ENCODE measurements at places on chromosomes 1 and 21.

- DNase-seq, result peak; percentile 91
Observed at GRCh38 chr1:15027515-15027986, 126.0 kb upstream of the TMEM51 start.

DNA sequence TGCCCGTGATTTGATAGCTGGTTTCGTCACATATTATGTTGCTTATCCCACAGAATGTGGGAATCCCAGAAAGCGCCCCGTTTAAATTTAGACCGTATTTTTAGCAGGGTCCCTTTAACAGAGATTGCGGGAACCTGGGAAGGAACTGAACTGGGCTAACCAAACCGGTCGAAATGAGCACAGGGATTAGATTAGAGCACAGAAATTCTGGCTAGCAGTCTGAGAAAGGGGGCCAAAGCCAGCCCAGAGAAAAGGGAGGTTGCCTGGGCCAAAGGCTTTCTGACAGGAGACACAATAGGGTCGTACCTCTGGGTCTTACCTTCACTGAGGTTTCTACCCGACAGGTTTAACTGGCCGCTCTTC, 327 bp downstream of the LRRC40 start:
- no peak for DNase-seq

- no peak for DNase-seq
Observed at GRCh38 chr1:181669246-181669645, 185.9 kb downstream of the CACNA1E start.

DNA sequence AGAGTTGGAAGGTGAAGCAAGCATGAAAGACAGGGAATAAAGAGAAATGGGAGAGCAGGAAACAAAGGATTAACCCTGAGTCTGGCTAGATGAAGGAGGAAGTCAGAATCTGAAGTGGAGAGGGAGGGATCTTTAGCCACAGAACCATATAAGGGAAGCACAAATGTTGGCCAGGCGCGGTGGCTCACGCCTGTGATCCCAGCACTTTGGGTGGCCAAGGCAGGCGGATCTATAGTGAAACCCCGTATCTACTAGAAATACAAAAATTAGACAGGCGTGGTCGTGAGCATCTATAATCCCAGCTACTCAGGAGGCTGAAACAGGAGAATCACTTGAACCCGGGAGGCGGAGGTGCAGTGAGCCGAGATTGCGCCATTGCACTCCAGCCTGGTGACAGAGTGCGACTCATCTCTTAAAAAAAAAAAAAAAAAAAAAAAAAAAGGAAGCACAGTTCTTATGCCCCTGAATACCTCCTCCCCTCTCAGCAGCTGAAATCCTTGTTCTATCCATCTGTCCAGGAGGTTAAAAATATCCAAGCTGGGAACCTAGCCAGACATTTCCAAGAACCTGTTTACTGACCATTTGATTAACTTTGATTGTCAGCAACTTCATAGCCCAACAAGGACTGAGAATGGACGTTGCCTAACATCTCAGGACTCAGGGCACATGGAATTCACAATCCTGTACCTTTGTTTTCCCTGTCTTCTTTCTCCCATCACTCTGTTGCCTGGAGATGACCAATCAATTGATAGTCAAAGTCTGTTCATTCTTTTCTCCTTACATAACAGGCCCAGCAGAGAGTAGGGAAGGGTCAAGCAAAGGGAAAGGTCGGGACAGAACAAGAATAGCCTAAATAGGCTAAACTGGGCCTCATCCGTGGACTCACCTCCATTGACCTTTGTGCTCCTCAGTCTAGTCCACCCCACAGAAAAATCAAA, 10.6 kb downstream of the TXNIP start:
- no peak for DNase-seq

GRCh38 chr1:219076326-219076937, 97.2 kb upstream of the LYPLAL1 start:
- no peak for DNase-seq

DNA sequence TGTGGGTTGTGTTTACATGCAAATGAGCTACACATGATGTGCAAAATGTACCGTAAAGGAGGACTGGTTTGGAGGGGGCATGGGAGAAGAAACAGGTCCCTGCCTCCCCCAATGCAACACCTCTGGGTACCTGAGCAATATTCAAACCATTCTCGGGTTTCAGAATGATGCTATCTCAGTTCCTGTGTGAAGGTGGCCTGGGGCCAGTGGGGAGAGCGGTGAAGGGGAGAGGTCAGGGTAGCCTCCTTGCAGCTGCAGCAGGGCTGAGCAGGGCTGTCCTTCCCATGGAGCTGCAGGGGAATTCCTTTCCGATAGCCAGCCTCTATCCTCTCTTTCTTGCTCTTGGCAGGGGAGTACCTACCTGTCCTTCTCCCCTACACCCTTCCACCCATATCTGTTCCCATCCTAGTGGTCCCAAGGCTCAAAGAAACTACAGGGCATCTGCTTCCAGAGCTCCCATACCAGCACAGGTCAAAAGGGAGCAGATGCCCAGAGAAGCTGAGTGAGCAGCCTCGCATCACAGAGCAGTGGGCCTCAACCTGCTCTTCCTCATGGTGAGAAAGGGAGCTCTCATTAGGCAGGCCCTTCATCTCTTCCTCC, 11.9 kb downstream of the MEF2D start:
- no peak for DNase-seq

- DNase-seq, result peak; percentile 79
Observed at GRCh38 chr1:84781946-84782771, 91.9 kb upstream of the SSX2IP start.

GRCh38 chr1:146032631-146033219, 11.2 kb upstream of the HJV start:
- DNase-seq, result no peak

- DNase-seq, result no peak
Observed at GRCh38 chr1:17304151-17304825, 3.7 kb upstream of the PADI4 start.

- DNase-seq, result peak; percentile 68
Observed at GRCh38 chr1:43582162-43582566, 51.5 kb downstream of the PTPRF start.

- DNase-seq, result no peak
Observed at GRCh38 chr1:154463512-154463990, 38.5 kb upstream of the TDRD10 start.
